ENCODE measurements at places on chromosomes 4 and X. TPM values are rescaled to one million over a fixed set of nuclear protein-coding genes. Genes with fewer than 3 reads are reported as not detected.

The CFP gene
- total RNA-seq = 7.0 TPM

The GPR119 gene
- total RNA-seq = not detected

The GPRIN3 gene
- total RNA-seq = 26.8 TPM

GRCh38 chrX:124346877-124347241 lies 496 bp downstream of the SH2D1A start:
- H3K27me3 ChIP-seq = no peaks in the 10 kb centered on the region
- DNase-seq = no peak
- no peaks in the 10 kb centered on the region for H3K4me1 ChIP-seq
- H3K27ac ChIP-seq = peak overlapping the region; percentile 56
- no peaks in the 10 kb centered on the region for H3K36me3 ChIP-seq
- peak overlapping the region; percentile 24 for H3K4me3 ChIP-seq

- H3K36me3 ChIP-seq = no peaks in the 10 kb centered on the region
- DNase-seq = no peak
- H3K4me3 ChIP-seq = no peak overlapping the region
- H3K27ac ChIP-seq = no peak overlapping the region
- no peaks in the 10 kb centered on the region for H3K4me1 ChIP-seq
- H3K27me3 ChIP-seq = no peaks in the 10 kb centered on the region
These were observed 10.2 kb downstream of the BEND2 start for GRCh38 chrX:18210470-18210869.

DNA sequence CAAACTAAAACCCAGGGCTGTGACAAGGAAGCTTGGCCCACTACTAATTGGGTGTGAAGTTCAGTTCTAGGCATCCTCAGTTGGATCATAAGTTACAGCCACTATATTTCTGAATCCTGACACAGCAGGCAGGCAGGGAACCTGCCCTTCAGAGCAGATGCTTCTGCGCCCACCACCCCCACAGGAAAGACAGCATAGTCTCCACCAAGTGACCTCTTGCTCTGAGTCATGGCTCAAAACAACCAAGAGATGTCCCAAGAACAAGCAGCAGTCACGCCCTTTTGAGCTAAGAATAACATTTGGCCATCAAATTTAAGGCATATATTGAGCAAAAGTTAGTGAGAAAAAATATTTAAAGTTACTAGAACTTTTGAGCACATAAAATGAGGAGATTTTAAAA lies 170.7 kb upstream of the SMARCAD1 start:
- no peak for DNase-seq
- H3K36me3 ChIP-seq = no peaks in the 10 kb centered on the region
- no peaks in the 10 kb centered on the region for H3K27me3 ChIP-seq

- no peak for DNase-seq
- H3K36me3 ChIP-seq = no peaks in the 10 kb centered on the region
- H3K4me1 ChIP-seq = no peaks in the 10 kb centered on the region
These were observed 362.3 kb downstream of the PABPC4L start for GRCh38 chr4:133839326-133839725.
